ENCODE measurements at places on chromosomes 7 and 10.
A peak's percentile ranks its signal among the peaks of the same experiment; 100 is the strongest.

DNA sequence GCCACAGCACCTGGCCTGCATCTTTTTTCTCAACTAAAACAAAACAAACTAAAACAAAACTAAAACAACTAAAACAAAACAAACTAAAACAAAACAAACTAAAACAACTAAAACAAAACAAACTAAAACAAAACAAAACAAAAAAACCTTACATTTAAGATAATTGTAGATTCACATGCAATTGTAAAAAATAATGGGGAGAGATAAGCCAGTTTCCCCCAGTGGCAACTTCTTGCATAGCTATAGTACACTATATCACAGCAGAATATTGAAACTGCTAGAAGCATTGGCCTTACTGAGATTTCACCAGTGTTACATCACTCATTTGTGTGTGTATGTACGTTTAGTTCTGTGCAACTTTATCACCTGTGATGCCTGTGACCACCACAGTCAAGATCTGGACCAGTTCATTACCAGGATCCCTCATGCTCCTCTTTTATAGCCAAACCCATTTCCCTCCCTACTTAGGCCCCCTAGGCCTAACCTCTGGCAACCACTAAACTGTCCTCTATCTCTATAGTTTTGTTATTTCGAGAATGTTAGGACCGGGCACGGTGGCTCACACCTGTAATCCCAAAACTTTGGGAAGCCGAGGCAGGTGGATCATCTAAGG is 9.3 kb downstream of the FXYD4 start:
- no peak for DNase-seq

DNA sequence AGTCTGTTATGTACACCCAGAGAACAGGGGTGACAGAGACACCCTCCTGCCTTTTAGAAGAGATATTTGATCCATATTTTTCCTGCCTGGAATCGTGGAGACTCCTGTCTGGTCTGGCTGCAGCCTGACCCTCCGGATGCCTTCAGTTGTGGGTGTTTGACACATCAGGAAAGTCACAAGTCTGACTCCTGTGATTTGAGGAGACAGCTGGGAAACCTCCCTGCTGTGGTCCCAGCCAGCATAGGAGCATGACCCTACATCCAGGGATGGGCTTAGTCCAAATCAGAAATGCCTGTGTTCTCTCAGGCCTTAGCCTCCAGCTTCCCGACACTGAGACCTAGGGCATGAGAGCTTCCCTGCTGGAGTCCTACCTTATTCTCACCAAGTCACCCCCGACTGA is 43.4 kb downstream of the GOT1 start:
- DNase-seq = no peak

DNA sequence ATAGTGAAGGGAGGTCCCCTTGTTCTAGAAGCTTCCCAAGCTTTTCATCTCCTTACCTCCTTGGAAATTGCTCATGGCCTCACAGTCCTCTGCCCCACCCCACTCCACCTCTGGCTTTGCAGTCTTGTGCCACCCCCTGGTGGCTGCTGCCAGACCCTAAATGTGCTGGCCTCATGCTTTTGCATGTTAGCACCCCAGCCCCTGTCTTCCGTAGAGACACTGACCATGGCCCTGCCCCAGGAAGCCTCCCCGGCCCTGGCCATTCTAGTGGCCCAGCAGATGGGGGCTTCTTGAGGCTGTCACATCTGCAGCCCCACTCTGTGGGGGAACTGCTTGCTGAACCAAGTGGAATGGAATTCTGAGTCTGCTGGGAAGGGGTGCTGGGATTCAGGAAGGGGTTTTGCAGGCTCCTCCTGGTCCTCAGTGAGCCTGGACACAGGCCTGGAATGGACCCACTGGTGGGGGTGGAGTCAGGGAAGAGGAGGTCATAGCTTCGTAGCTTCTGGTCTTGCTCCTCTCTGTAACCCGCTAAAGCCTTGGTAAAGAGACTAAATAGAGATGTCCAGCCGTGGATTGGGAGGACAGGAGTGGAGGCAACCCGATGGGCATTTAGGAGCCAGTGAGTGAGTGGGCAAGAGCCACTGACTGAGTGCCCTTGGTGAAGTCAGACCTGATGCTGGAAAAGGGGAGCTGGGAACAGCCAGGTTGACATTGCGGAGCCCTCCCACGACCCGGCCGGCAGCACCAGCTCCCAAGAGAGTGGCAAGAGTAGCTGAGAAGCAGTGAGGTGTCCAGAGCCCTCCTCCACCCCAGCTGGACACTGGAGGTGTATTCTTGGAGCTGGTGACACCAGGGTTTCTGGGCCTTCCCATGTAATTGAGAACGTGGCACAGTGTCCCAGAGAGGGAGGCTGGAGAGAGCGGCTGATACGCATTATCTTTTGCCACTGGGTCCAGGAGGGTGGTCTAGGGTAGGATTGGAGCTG is 20.9 kb downstream of the RAMP3 start:
- DNase-seq = no peak

- DNase-seq = peak; percentile 14
These were observed 58.4 kb upstream of the MACROH2A2 start for GRCh38 chr10:69994262-69994661.

GRCh38 chr10:14405076-14406065 is 74.6 kb upstream of the FRMD4A start:
- no peak for DNase-seq

- no peak for DNase-seq
These were observed 222.9 kb downstream of the DNAJB6 start for GRCh38 chr7:157559596-157560257.

- DNase-seq = no peak
These were observed 16.6 kb downstream of the COL28A1 start for GRCh38 chr7:7519056-7519455.

DNA sequence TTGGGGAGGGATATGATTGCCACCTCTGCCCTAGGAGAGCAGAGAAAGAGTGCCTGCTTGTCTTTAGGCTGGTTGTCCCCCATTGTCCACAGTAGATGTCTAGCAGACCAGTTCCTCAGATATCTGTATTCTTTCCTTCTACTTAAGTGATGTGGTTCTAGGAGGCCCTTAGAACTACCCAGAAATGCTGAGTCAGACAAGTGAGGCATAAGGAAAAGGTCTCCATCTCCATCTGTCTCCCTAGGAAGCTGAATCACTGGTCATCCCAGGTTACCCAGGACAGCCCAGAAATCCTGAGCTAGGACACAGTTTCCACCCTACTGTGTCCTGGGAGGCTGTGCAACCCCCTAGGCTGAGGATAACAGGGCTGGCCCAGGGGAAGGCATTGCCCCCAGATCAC is 93.4 kb upstream of the INHBA start:
- no peak for DNase-seq

DNA sequence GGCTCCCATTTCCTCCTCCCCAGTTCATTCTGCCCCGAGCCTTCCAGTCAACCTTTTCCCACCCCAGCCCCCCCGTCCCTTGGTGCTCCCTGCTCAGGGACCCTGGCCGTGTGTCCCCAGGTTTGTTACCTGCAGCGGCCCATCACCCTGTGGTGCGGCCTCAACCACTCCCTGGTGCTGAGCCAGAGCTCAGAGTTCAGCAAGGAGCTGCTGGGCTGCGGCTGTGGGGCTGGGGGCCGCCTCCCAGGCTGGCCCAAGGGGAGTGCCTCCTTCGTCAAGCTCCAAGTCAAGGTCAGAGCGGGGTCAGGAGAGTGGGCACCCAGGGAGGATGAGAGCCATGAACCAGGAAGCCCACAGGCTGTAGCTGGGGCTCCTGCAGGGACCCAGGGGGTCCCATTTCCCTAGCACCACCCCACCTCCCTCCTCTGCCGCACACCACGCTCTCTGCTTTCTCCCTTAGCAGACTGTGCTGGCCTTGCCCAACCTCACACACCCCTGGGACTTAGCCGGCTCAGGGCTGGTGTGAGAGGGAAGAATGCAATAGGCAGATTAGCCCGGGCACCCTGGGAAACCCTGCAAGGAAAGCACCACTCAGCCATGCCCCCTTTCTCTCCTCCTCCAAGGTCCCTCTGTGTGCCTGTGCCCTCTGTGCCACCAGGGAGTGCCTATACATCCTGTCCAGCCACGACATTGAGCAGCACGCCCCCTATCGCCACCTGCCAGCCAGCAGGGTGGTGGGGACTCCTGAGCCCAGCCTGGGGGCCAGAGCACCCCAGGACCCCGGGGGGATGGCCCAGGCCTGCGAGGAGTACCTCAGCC is 2.0 kb upstream of the PCOLCE start:
- DNase-seq = no peak

DNA sequence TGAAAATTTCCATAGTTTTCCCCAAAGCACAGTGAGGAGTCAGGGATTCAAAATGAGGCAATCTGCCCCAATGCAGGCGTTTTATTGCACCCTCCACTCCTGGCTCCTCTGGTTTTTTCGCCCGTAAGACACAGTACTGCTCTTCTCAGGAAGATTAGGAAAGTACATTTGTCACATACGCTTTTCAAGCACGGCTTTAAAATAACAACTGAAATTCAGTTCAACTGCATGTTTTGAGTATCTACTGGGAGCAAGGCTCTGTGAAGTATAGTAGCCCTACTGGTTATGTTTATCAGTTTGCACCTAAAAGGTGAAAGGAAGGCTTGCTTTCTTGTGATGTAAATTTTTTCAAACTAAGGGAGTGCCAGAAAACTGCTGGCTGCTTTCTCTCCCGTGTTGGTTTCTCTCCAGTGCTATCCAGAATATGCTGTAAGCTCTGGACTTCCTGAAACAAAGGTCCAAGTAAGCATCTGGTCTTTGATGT is 1.9 kb upstream of the SGMS1 start:
- no peak for DNase-seq

DNA sequence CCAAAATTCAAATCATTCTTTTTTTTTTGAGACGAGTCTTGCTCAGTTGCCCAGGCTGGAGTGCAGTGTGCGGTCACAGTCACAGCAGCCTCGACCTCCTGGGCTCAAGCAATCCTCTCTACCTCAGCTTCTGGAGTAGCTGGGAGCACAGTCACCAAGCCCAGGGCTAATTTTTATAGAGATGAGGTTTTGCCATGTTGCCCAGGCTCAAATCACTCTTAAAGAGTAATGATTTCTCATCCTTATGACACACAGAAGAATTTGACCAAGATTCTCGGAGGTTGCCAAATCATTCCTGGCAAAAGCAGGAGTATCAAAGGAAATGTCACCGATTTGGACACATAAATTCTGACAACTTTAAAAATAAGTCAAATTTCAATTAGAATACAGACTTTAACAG is 39.1 kb downstream of the SIRT1 start:
- DNase-seq = no peak

DNA sequence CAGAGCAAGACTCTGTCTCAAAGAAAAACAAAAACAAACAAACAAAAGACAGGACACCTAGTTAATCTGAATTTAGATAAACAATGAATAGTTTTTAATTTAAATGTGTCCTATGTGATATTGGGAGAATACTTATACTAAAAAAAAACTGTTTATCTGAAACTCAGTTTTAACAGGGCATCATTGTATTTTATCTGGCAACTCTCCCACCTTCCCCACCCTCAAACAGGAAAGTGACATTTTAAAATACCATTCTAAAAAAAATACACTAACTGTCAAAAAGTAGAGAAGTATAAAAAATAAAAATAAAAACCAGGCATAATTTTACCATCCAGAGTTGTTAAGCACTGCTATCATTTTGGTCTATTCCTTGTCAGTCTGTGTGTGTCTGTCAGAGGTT is 119.0 kb downstream of the RTKN2 start:
- no peak for DNase-seq

DNA sequence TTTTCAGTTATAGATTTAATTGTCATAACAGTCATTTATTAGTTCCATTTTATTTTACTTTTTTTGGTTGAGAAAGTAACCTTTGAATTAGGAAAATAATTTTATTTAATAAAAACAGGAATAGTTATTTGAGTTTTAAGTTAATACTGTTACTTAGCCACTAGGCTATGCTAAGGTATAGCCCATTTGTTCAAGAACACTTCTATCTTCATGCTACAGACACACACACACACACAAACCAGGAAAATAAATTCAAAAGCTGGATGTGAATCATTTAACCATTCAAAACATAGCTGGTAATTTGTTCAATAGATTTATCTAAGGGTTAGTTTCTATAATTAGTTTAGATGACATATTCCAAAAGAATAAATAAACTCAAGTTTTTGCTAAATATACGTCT is 148.4 kb downstream of the RNF133 start:
- no peak for DNase-seq

- no peak for DNase-seq
These were observed 238.6 kb upstream of the LRRN3 start for GRCh38 chr7:110852156-110852940.

- peak; percentile 97 for DNase-seq
These were observed at the start of gene SDHAF3 for GRCh38 chr7:97117372-97118188. Gene SDHAF3, plus strand, starts transcription at chr7:97117698. Its CDS starts 26 bp downstream, at chr7:97117724.

- no peak for DNase-seq
These were observed 50.8 kb downstream of the ALOX5 start for GRCh38 chr10:45424668-45425404.

- no peak for DNase-seq
These were observed 31.2 kb downstream of the GRK5 start for GRCh38 chr10:119238577-119238976.

DNA sequence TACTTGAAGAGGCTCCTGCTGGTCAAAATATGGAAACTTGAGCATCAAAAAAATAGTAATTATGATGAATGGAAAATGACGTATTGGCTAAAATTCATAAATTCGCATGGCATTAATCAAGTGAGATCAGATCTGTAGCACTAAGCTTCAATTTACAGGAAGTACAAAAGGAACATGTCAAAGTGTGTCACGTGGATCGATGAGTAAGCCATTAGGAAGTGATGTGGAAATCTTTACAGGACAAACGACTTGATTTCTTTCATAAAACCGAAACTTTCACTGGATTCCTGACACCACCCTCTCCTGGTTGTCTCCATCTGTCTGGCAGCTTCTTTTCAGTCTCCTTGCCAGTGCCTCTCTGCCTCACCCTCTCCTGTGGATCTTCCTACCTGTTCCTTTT is 25.8 kb downstream of the AKR1C8 start:
- no peak for DNase-seq

GRCh38 chr10:29322918-29323317 is 34.0 kb downstream of the LYZL1 start:
- no peak for DNase-seq

GRCh38 chr10:15236340-15236739 is 67.8 kb upstream of the NMT2 start:
- no peak for DNase-seq

- no peak for DNase-seq
These were observed 761 bp downstream of the PTF1A start for GRCh38 chr10:23192712-23193434.

GRCh38 chr7:90262438-90262837 is 17.5 kb downstream of the CFAP69 start:
- DNase-seq = no peak

- DNase-seq = no peak
These were observed 182.1 kb downstream of the AUTS2 start for GRCh38 chr7:69780379-69780778.

- DNase-seq = no peak
These were observed 122.2 kb upstream of the SP4 start for GRCh38 chr7:21305455-21306235.

- no peak for DNase-seq
These were observed 17.8 kb upstream of the CCDC3 start for GRCh38 chr10:13019280-13019679.

DNA sequence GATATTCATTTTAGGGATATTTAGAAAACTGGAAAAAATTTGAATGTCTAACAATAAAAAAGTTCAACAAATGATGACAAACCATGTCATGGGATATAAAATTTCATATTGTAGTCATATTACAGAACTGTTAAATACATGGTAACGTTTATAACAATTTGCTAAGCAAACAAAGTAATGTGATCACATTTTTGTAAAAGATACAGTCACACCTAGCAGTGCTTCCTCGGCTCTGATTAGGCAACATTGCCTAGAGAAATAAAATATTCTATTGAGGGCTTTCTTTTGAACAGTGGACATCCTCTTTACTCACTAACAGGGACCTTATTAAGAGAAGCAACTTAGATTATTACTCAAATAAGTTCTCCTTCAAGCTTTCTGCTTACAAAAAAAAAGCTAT is 605.5 kb downstream of the GATA3 start:
- DNase-seq = no peak

All from T-cell (primary cell).